ENCODE measurements at places on chromosomes 12 and 14. TPM values are rescaled to one million over a fixed set of nuclear protein-coding genes. Genes with fewer than 3 reads are reported as not detected.

DNA sequence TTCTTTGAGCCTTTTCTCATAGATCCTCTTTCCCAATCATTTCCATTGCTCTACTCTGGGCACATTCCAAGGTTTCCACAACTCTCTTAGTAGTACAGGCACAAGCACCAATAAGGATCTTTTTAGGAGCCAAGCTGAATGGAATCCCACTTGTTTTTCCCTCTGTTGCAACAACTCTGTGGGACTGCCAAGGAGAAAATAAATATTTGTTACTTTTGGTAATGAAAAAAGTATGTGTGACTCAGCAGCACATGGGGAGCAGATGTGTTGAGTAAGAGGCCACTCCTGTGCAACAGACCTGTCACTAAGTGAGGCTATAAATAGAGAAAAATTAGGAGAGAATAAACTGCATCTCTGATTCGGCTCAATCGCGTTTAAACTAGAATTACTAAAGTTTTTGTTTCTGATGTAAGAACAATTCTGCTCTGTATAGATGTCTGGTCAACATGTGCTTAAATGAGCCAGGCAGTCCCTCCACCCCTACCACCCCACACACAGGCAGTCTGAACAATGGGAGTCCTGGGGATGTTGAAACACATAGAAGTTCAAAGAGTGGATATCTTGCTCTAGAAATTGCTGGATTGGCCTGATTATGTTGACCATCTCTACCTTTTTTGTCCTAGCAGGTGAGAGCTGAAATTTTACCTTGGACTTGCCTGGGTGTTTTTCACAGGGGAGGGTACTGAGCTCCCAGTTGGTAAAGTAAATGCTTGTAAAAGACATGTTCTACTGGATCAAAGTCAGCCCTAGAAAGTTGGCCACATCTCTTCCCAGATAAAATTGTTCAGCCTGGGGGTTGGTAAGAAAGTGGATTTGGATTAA lies 244.3 kb upstream of the NOVA1 start:
- DNase-seq: no peak

The NKX2-1 gene
- 249 TPM for total RNA-seq

- no peak for DNase-seq
Observed at GRCh38 chr14:78974691-78975090, 804.5 kb downstream of the NRXN3 start.

The BATF gene
- 13.7 TPM for total RNA-seq

- no peak for DNase-seq
Observed at GRCh38 chr12:79691511-79692248, 916 bp upstream of the PAWR start.

GRCh38 chr12:23098517-23098916 lies 473.5 kb downstream of the ETNK1 start:
- no peak for DNase-seq

The PMCH gene
- not detected for total RNA-seq
